ENCODE measurements at places on chromosomes 6 and 20.

DNA sequence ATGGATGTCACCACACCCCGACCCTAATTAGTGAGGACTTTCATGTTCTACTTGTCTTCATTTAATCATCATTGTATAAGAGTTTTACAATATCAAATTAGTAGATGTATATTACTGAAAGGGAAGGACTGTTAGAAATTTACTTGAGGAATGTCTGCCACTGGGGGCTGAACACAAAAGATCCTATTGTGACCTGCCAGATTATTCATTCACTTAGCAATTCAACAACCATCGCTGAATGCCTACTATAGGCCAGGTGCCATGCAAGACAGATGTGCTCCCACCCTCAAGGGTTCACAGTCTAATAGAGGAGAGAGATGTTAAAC, 8.0 kb upstream of the RBCK1 start:
- no peak for DNase-seq

DNA sequence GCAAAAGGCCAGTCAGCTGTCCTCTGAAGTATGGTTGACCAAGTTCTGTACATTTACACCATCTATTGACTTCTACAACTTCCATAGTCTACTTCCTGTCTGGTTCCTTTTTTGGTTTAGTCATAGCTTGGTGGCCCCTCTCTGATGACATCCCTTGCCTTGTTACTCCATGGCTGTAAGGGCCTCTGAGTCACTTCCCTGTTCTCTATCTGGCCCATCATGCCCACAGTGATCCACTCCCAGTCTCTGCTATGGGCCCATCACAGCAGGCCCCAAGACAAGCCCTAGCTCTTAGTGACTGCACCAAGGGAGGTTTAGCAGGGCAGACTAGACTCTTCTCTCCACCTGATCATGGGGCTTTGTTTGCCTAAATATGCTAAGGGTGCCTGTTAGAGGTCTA, 441.6 kb downstream of the HACE1 start:
- no peak for DNase-seq

GRCh38 chr6:134456226-134456625, 138.3 kb upstream of the SGK1 start:
- DNase-seq: no peak

DNA sequence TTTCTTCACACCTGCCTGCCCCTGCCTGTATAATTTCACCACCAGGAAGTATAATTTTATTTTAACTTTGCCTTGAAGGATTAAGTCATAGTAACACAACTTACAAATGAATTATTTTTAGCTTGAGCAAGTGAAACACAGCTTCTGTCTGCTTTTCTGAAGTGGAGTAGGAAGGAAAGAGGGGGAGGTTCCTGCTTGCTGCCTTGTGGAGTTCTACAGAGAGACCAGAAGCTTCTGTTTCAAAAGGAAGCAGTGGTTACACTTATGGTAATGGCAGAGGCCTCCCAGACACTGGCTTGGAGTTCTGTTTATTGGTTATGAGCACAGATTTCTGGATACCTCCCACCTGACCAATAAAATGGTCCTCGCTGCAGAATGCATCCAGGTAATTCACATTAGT, 159.6 kb downstream of the TMEM200A start:
- no peak for DNase-seq

DNA sequence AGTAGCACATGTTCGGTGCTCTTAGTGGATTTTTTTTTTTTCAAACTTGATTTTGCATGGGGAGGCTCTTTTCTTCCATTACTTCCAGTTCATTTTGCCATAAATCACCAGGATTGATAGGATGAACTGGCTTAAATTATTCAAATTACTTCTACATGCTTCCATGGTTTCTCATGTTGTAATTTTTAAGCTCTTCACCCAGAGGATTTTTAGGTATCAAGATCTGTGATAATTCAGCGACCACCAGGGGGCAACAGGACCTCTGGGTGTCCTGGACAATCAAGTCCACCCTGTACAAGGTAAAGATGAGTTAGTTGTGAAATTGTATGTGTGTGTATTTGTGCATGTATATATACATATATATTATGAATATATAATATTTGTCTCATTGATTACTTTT, 4.2 kb upstream of the EPHA7 start:
- no peak for DNase-seq

GRCh38 chr6:87630746-87631145, 40.8 kb downstream of the ORC3 start:
- DNase-seq: no peak

DNA sequence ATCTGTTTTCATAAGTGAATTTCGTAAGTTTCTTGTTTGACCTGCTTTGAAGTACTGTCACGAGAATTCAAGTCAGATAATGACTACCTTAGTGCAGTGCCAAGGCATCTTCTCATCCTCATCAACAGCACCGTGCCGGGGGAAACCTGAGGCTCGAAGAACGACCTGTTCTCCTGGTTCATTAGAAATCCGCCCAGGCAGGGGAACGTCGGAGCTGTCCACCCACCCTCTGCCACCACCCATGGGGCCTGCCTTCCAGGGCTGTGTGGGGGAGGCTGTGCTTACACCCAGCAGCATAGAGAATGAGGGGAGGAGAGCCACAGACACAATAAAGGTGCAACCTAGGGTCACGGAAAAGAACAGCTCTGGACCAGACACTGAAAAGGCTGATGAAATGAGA, 101.6 kb downstream of the RAMACL start:
- DNase-seq: no peak

- no peak for DNase-seq
Measured at GRCh38 chr20:17807651-17808050, 107.9 kb downstream of the BANF2 start.

GRCh38 chr6:113953346-113953745, 17.6 kb downstream of the HDAC2 start:
- no peak for DNase-seq

DNA sequence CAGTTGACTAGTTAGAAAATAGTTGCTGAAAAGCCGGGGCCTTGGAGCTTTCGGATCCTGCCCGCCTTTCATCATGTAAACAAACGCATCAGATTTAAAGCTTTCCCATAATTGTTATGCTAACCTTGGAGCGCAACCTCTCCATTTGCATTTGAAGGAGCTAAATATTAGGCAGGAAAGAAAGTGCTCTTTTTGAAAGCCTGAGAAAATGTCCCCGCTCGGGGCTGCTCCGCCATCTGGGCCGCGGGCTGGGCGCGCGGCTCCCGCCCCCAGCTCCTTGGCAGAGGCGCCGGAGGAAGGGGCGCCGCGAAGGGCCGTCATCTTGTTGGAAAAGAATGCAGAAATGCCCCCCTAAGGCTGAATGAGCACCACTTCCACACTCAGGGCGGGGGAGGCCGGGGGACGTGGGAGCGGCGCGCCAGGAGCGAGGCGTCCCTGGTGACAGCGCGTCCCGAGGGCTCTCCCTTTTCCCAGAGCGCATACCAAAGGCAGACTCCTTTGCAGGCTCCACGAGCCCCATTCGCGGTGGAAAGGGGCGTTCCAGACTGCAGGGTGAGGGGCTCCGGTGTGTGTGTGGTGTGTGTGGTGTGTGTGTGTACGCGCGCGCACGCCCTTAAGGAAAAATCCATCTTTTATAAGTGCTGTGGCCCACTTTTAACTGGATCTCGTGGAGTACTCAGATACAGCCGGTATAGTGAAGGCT, 145.6 kb upstream of the ID4 start:
- DNase-seq: no peak

DNA sequence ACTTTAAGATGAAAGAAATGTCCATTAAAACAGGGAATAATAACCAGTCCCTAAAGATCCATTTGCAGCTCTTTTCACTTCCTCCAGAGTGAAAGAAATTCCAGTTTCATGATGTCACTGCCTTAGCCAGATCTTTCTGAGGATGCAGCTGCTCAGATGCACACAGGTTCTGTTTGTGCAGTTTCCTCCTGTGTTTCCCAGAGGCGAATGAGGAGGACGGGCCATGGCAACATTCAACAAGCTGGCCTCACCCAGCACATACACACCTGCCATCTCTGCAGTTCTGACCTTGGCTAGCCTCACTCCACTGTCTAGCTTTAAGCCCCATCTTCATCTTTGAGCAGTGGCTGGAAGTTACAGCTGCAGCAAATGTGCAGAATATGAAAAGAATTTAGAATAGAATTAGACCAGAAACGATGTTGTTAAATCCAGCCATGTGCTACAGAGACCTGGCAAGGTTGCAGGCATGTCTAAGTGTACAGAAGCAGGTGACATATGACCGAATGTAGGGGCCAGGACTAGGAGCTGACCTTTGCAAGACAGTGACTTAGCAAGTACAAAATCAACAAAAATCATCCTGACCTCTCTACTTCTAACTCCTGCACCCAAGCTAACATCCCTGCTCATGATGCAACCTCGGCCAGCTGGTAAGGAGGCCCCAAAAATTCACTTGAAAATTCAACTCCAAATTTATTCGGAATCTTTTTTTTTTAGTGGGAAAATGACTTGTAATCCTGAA, 35.0 kb downstream of the FAM50B start:
- DNase-seq: no peak

DNA sequence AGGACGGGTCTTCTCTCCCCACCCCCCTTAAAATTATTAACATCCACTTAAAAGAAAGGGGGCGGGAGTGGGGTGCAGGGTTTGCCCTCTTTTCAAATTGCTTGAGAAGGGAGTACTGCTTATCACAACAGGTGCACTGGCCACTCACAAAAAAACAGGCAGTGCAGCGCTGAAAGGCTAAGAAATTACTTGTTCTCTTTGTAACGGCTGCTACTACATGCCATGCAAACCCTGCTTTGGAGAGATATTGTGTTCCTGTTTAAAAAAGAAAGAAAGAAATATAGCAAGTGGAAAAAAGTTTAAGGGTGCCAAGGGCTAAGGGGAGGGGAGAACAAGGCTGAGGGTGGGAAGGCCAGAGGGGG, 312.7 kb upstream of the JARID2 start:
- DNase-seq: no peak

DNA sequence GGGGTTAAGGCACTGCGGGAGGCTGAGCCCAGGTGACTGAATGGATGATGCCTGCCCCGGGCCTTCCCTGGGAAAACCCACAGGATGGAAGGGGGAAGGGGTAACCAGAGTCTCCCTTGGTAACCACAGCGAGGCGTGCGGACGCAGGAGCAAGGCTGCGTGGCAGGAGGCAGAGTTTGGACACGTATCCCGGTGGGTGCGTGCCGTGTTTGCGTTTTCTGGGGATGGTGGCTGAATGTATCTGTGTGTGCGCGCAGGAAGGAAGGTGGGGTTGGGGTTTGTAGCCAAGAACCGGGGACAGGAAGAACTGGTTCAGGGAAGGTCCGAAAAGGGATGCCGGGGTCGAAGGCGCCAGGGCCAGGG, 1.8 kb downstream of the MDGA1 start:
- no peak for DNase-seq

DNA sequence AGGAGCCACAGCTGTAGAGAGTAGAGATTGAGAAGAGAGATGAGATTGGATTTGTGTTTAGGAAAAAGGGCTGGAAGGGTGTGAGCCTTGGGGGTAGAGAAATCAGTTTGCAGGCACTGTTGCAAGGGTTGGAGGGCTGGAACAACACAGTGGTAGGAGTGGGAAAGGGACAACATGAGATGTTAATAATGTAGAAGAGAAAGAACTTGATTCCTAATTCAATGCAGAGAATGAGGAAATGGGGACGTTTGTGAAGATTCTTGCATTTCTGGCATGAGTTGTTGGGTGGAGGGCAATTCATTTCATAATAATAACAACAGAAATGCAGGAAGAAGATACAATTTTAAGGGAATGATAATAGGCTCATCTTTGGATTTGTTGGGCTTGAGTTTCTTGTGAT, 141.4 kb upstream of the TBX18 start:
- DNase-seq: no peak

- no peak for DNase-seq
Measured at GRCh38 chr6:119065955-119066354, 12.5 kb downstream of the FAM184A start.

- no peak for DNase-seq
Measured at GRCh38 chr6:67630146-67630545, 1004.9 kb upstream of the ADGRB3 start.

GRCh38 chr20:57004416-57004815, 262.0 kb downstream of the BMP7 start:
- no peak for DNase-seq

DNA sequence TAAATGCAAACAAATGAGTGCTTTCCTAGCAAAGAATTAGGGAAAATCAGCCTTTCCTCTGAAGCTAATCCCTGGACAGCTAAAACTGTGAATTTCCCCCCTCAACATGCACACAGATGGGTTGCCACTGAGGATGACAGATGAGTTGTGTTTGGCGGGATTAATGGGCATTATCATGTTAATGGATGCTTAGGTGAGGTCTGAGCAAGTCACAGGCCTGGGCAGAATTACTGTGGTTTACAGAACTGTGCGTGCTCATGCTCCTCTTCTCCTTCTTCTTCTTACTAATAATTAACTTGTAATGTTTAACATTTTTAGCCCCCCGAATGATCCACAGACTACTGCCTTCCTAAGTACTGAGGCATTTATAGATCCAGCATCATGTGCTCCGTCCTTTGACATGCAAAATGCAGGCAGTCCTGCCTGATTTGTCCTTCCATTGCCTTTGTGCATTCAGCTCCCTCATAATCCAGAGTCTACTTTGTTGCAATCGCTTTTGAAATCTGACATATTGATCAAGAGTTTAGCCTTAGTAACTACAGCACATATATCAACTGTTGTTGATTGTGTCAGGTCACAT, 753.4 kb upstream of the MMS22L start:
- no peak for DNase-seq

DNA sequence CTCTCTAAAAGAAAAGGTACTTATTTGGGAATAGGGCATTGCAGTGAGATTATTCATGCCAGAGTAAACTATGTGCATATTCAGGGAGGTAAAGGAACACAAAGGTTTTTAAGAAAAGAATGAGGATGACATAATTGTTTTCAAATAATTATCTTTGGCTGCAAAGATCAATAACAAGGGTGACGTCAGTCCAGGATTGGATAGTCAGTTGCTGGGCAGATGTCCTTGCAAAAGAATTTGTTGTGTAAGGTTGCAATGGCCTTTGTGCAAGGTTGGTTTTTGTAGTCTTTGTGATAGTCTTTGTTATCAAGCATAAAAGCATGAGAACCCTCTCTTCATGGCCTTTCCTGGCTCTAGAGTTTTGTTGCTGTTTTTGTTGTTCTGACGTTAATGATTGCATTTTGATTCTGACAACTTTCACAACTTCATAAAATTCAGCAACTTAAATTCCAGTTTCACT, 17.7 kb downstream of the LOC128125822 start:
- no peak for DNase-seq

- no peak for DNase-seq
Measured at GRCh38 chr6:31898383-31899011, 999 bp upstream of the EHMT2 start.

- DNase-seq: no peak
Measured at GRCh38 chr6:119830494-119831295, 481.1 kb upstream of the MAN1A1 start.

GRCh38 chr6:140459209-140459608, 1084.8 kb upstream of the CITED2 start:
- no peak for DNase-seq

GRCh38 chr6:154539593-154540269, 29.2 kb upstream of the CNKSR3 start:
- DNase-seq: no peak

- DNase-seq: no peak
Measured at GRCh38 chr6:31822036-31822821, 5.3 kb upstream of the HSPA1B start.

Data from stimulated activated CD4-positive, alpha-beta T cell treated with anti-CD3 and anti-CD28 coated beads, Interleukin-1b, Interleukin-23, amount 100 ng/mL, for 24 hours (primary cell).